ENCODE measurements at places on chromosomes 16 and 17.

GRCh38 chr17:76179496-76180467 is 38.7 kb upstream of the FOXJ1 start:
- no peak for DNase-seq

GRCh38 chr16:84599521-84600202 is 18.2 kb downstream of the COTL1 start:
- no peak for DNase-seq

- no peak for DNase-seq
Observed at GRCh38 chr16:24165273-24165672, 90.9 kb upstream of the CACNG3 start.

GRCh38 chr17:13230350-13231264 is 212.8 kb upstream of the ELAC2 start:
- no peak for DNase-seq

DNA sequence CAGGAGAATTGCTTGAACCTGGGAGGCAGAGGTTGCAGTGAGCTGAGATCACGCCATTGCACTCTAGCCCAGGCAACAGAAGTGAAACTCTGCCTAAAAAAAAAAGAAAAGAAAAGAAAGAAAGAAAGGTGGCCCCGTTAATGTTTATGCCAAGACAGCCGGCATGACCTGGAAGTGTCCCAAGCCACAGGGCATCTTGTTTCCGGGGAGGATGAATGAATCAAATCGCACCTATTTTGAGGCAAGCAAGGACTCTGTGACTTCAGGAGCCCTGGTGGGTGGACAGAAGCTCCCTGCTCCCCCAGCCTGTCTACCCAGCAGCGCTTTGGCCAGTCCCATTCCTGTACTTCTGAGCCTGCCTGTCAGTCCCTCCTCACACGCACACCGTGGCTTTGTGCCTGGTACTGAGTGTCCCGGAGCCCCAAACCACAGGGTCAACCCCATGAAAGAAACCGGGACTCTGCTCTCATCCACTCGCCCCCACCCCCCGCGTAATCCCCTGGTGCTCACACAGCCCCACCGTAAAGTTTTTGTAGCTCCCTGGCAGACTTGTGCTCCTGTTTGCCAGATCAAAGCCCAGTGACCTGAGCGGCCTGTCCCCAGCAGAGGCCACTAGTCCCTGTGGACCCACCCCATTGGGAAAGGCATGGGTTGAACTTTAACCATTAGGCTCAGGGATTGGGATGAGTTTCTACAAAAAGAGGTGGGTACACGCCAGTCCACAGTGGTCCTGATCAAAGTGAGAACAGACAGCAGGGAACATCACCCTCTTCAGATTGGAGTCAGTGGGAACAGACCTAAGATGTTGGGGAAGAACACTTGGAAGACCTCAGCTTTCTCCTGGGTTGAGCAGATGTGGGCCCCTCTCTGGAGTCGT is 19.3 kb downstream of the CD2BP2 start:
- DNase-seq: no peak

GRCh38 chr17:5467416-5467815 is 1.4 kb downstream of the DHX33 start:
- no peak for DNase-seq

- DNase-seq: no peak
Observed at GRCh38 chr17:49670002-49670401, 7.9 kb downstream of the SPOP start.

DNA sequence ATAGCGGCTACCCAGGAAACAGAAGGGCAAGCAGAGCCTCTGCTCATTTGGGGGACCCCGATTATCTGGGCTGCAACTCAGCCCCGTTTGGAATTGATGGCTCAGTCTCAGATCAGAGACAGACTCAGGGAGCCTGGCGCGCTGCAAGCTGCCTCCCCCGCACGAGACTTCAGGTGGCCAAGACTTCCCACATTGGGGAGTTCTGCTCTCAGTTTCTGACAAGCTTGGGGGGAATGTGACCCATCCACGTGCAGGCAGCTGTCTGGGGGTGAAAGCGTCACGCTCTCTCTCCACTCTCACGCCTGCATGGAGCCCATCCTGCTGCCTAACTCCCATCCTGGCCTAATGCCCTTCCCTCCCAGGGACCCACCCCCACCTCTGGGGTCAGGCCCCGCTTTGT is 157.6 kb upstream of the GSE1 start:
- DNase-seq: no peak

- no peak for DNase-seq
Observed at GRCh38 chr16:85927959-85928358, 29.0 kb downstream of the IRF8 start.
